ENCODE measurements at places on chromosomes 4 and X.

GRCh38 chr4:144633215-144633614 is 12.7 kb upstream of the HHIP start:
- DNase-seq = no peak

DNA sequence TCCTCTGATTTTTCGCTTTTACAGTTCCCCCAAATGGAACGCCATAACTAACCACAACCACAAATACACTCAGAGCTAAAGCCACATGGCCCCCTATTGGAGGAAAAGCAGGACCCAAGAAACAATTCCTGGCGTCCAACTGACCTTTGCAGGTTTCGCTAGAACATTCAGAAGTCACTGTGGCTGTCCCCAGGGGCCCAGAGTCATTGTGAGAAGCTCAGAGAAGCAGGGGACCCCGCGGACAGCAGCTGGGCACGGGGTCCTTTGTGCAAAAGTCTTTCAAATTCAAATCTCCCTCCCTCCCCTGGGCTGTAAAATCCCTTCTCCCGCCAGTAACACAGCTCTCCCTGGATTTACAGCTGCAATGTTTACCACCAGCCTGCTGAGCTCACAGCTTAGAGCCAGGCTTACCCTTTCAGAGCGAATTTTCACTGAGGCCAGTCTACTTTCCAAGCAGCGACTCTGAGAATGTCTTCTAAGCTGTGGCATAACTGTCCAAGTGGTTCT is 214.8 kb downstream of the CRLF2 start:
- DNase-seq = no peak

DNA sequence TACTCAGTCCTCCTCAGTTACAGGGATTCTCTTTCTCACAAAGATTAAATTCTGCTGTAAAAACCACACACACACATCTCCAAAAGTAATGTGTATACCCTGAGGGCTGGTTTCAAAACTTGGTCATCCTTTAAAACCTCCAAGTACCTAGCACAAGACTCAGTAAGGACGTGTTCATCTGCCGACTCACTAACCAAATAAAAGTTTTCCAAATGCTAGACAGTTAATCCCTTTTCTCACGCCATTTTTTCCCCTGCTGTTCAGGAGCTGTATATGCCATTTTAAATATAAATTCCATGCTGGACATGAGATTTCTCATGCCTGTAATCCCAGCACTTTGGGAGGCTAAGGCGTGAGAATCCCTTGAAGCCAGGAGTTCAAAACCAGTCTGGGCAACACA is 3.9 kb upstream of the SAT1 start:
- DNase-seq = no peak

DNA sequence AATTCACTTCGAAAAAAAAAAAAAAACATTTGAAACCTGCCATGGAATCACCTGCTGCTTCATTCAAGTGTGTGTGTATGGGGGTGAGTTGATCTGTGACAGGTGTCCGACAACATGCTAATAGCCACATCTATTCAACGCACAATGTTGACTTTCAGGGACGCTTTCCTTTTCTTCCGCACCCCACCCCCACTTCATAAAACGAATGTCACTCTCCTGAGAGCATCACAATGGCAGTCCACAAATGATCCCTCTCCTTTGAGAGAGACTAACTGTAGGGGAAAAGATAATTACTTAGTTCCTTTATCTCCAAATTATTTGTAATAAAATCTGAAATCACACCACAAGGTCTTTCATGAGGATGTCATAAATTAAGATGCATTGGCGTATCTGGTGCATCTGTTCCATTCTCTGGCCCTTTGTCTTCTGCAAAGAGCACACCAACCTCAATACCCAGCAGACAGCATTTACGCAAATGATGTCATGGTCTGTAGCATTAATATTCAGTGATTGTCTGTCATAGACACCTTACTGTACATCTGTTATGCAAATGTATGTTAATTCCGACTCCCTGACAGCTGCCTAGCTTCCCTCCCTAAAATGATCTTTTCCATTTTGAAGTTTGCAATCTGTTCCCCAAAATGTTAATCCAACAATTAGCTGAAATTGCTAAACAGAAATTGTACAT is 640.0 kb upstream of the BOD1L1 start:
- no peak for DNase-seq

- DNase-seq = no peak
Measured at GRCh38 chr4:144579411-144580030, 66.4 kb upstream of the HHIP start.

DNA sequence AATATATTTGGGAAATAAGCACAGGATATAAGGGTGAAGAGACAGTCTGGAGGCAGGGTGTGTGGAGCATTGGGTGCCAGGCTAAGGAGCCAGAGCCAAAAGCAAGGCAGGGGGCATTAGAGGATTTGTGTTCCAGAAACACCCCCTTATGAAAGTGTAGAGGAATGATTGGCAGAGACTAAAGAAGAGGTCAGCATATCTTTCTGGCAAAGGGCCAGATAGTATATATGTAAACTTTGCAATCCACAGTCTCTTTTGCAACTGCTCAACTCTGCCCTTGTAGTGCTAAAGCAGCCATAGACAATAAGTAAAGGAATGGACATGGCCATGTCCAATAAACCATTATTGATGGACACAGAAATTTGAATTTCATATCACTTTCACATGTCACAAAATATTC is 3.6 kb upstream of the SLC9A6 start:
- no peak for DNase-seq

DNA sequence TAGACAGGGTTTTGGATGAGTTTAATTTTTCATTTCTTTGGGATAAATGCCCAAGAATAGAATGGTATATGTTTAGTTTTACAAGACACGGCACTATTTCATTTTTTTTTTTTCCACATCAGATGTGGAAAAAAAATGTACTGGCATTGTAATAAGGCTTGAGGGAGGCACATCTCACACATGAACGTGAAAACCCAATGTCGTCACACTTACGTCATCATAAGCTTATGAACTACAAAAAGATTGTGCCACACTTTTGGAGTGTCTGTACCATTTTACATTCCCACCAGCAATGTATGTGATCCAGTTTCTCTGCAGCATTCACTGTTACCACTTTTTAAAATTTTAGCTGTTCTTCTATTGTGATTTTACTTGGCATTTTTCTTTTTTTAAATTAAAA is 74.2 kb downstream of the TAF1 start:
- no peak for DNase-seq

- no peak for DNase-seq
Measured at GRCh38 chr4:15749001-15749400, 29.1 kb upstream of the CD38 start.

DNA sequence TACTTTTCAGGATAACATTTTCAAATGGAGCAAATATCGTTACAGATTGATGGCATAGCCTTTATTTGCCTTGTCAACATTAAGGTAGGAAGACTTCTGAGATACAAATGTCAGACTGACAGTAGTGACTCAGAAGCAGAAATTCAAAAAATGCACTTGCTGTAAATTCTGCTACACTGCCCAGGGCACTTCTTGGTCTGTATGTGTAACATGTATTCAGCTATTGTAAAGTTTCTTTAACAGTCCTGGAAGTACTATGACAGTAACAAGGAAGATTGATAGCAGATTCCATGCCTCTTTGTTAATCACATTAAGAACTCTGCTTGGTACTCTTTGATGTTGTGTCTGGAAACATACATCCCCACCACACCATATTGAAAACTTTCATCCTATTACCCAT is 69.6 kb upstream of the PCDH18 start:
- DNase-seq = no peak

- DNase-seq = no peak
Measured at GRCh38 chrX:119303137-119303536, 67.1 kb downstream of the PGRMC1 start.

DNA sequence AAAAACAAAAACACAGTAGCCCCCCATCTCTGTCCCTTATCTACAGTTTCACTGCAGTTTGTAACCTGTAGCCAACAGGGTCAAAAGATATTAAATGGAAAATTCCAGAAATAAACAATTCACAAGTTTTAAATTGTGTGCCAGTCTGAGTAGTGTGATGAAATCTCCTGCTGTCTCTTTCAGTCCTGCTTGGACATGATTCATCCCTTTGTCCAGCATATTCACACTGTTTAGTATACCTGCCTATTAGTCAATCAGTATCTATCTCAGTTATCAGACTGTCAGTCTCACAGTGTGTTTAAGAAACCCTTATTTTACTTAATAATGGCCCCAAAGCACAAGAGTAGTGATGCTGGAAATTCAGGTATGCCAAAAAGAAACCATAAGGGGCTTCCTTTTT is 21.9 kb downstream of the CNOT6L start:
- DNase-seq = no peak

DNA sequence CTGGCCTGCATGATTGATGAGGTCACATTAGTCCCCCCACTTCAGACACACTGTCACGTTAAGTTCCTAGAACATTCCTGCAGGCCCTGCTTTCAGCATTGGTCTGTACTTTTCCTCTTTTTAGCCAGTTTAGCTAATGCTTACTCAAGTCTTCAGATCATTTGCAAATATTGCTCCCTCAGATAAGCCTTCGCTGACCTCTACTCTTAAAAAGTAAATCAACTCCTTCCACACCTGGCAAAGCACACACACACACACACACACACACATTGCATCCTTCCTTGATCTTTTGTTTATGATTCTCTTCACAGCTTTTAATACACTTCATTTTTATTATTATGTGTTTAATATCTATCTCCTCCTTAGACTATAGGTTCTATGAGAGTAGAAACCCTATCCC is 31.4 kb downstream of the PARM1 start:
- DNase-seq = no peak

DNA sequence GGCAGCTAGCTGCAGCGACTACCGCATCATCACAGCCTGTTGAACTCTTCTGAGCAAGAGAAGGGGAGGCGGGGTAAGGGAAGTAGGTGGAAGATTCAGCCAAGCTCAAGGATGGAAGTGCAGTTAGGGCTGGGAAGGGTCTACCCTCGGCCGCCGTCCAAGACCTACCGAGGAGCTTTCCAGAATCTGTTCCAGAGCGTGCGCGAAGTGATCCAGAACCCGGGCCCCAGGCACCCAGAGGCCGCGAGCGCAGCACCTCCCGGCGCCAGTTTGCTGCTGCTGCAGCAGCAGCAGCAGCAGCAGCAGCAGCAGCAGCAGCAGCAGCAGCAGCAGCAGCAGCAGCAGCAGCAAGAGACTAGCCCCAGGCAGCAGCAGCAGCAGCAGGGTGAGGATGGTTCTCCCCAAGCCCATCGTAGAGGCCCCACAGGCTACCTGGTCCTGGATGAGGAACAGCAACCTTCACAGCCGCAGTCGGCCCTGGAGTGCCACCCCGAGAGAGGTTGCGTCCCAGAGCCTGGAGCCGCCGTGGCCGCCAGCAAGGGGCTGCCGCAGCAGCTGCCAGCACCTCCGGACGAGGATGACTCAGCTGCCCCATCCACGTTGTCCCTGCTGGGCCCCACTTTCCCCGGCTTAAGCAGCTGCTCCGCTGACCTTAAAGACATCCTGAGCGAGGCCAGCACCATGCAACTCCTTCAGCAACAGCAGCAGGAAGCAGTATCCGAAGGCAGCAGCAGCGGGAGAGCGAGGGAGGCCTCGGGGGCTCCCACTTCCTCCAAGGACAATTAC is 1.4 kb downstream of the AR start:
- no peak for DNase-seq

DNA sequence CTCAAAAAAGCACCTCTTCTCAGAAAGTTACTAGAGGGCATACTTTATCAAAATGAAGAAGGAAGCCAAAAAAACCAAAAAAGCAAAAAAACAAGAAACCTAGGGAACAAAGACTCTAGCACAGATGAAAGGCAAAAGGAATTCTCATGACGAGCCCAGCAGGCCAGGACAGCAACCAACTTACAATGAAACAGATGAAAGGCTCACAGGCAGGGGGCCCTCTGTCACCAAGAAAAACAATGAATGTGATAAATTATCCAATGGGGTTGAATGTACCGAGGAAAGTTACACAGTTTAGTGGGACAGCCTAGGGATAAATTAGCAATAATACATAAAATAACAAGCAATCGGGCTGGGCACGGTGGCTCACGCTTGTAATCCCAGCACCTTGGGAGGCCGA is 79.0 kb downstream of the GPR82 start:
- DNase-seq = no peak

GRCh38 chr4:141350122-141350905 is 129.6 kb downstream of the ZNF330 start:
- no peak for DNase-seq
